MG63 (cell line): ENCODE measurements at places on chromosomes 4 and X. TPM values are rescaled to one million over a fixed set of nuclear protein-coding genes. Genes with fewer than 3 reads are reported as not detected.

The RELL1 gene
- 14.4 and 28.9 TPM in 2 replicates for total RNA-seq

GRCh38 chrX:38166478-38167083 is 54.1 kb downstream of the SRPX start:
- DNase-seq, result no peak

The WDR1 gene
- 181 and 237 TPM in 2 replicates for total RNA-seq

DNA sequence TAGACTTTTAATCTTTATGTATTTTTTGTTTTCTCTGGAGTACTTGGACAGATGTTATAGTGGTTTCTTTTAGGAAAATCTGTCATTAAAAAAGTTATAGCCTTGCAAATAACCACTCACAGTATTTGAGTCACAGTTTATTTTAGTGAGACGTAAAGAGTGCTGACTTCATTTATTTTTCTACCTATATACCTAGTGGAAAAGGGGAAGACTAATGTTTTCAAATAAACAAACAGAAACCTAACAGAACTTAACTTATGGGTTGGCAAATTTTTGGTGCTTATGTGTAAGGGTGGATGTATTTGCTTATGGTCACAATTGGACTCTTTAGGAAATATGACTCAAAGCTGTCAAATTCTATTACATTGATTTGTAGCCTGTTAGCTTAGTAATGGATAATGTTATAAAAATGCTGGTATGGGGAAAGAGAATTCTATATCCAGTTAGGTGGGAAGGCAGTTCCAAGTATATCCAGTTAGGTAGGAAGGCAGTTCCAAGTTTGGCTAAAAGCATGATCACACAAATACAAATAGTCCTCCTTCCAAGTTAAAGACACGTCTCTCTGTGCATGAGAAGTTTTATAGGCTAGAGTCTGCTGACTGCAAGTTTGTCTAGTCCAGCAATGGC is 61.9 kb downstream of the SLC9A6 start:
- peak; percentile 6 for DNase-seq

The INTS6L gene
- 1.4 and 2.3 TPM in 2 replicates for total RNA-seq

The CCDC120 gene
- 0.30 and 0.59 TPM in 2 replicates for total RNA-seq

- no peak for DNase-seq
Observed at GRCh38 chr4:59412739-59413138, 1787.4 kb upstream of the ADGRL3 start.

The NAT8L gene
- 2.0 and 4.3 TPM in 2 replicates for total RNA-seq

GRCh38 chr4:40998675-40999358 is 215.5 kb downstream of the APBB2 start:
- peak; percentile 3 for DNase-seq

The SSX1 gene
- not detected in 2 replicates for total RNA-seq

The WAS gene
- total RNA-seq, result 0.79 TPM in 1 of 2 replicates, not detected in the other

The CT45A3 gene
- not detected in 2 replicates for total RNA-seq
